ENCODE measurements at places on chromosomes 12 and 14.

GRCh38 chr14:60304509-60304908 lies 55.5 kb downstream of the PPM1A start:
- ATAC-seq, result no peak

- ATAC-seq, result peak; percentile 62
These were observed 21.3 kb upstream of the RFLNA start for GRCh38 chr12:124273630-124274029.

- ATAC-seq, result no peak
These were observed 389.6 kb upstream of the DDHD1 start for GRCh38 chr14:53542732-53543131.

- no peak for ATAC-seq
These were observed 48.3 kb downstream of the TTC6 start for GRCh38 chr14:37643701-37644100.

GRCh38 chr12:42196723-42197603 lies 41.1 kb downstream of the YAF2 start:
- ATAC-seq, result no peak

DNA sequence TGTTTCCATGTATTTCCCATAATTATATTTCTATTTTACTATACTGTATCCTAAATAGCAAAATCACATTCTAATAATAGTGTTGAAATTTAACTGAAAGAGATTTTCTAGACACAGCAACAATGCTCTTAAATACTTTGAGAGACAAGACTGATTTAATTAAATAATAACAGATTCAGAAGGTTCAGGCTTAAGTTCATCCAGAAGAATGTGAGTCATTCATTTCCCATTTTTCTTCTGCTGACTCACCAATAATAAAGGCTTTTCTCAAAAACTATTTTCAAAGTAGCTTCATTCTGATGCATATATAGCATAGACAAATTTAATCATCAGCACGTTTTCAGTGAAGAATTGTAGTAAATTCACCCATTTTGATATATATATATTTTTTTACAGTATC lies 481.4 kb downstream of the MDGA2 start:
- no peak for ATAC-seq

- ATAC-seq, result no peak
These were observed 658.4 kb downstream of the MED13L start for GRCh38 chr12:115619061-115619460.

- peak; percentile 90 for ATAC-seq
These were observed 44.2 kb upstream of the MMP17 start for GRCh38 chr12:131783915-131784541.
